ENCODE measurements at places on chromosomes 4 and X.
A peak's percentile ranks its signal among the peaks of the same experiment; 100 is the strongest.

DNA sequence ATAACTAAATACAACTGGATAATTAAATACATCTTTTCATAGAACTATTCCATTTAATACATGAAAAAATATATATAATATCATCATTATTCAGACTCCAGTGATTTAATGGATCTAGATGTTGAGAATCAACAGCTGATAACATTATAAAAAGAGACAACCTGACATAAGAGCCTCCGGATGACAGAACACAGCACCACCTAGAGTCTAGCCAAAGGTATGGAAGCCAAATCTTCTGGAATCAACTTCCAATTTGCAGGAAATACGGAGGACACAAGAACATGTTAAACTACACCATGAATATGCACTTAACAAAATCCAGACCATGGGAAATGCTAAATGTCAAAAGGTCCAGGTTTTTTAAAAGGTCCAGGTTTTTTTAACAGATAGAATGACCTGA, 55.0 kb downstream of the LRBA start:
- no peak for DNase-seq

DNA sequence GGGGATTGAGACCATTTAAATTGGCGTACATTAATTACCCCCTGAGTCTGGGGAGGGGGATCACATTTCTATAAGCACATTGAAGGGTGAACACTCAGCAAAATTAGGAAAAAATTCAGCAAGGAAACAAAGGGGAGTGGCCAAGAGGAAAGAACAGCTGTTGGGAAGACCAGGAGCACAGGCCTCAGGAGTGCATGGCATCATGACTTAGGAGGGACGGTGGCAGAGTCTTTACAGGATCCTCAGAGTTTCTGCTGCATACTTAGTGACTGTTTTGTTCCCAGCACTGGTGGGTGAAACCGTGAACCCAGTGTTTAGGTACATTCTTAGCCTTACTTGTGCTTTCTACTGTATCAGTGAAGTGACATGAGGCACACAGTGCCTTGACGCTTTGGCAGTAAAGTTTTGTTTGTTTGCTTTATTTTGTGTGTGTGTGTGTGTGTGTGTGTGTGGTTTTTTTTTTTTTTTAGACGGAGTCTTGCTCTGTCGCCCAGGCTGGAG, 121.3 kb downstream of the CBR4 start:
- DNase-seq, result no peak

DNA sequence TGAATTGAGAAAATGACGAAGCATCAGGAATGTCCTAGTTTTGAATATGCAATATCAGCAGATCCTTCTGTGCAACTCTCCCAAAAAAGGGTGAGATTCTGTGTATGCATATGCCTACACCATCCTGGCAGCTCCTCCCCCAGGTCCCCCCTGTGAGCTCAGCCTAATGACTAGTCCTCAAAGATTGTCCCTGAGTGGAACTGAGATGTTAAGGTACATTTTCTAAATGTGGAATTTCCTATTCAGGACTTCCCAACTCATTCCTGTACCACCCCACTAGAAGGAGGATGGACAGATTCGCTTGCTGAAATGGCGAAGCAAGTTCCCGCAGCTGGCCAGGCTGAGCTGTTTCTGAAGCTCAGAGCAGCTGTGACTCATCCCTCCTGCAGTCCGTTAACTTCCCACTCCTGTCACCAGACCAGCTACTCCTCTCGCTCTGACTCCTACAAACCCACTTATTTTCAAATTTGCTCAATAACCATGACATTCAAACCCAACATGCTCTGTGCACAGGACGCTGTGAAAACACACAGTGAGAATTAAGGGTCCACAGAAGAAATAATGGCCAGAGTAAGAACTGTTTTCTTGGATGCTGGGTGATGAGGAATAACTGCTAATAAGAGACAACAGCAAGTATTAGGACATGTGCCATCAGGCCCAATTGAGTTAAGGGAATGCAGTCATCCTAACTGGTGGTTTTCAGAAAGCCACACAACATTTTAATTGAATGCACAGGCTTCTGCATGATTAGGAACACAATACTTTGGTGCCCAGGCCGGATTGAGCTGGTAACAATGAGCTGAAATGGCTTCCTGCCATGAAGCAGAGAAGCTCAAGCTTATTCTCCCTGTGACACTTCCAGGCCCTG, 40.0 kb upstream of the IRF2 start:
- no peak for DNase-seq

GRCh38 chr4:124713185-124713592, 657 bp upstream of the ANKRD50 start:
- no peak for DNase-seq

DNA sequence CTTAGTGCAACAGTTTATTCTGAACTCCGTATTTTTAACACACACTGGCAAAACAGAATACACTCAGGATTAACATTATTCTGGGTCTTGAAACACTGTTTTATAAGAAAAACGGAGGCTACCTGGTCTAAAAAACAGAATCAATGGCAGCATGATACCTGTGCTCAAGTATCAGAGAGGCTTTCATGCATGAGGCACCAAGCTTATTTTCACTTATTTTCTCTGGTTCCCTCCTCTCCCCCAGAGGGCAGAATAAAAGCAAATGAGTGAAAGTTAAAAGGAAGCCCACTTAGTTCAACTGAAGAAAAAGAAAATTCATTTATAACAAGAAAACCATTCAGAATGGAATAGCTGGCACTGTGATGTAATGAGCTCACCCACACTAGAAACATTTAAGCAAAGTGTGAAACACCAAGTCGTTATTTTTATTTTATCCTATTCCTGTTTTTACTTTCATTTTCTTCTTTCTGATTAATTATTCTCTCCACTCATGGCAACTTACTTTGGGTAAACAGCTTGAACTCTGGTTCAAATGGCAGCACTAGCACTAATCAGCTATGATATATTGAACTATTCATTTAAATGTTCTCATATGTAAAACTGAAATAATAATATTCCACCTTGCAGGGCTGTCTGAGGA, 211.8 kb downstream of the PPP3CA start:
- no peak for DNase-seq

- DNase-seq, result no peak
These were observed 17.4 kb downstream of the ATP5ME start for GRCh38 chr4:656436-657337.

DNA sequence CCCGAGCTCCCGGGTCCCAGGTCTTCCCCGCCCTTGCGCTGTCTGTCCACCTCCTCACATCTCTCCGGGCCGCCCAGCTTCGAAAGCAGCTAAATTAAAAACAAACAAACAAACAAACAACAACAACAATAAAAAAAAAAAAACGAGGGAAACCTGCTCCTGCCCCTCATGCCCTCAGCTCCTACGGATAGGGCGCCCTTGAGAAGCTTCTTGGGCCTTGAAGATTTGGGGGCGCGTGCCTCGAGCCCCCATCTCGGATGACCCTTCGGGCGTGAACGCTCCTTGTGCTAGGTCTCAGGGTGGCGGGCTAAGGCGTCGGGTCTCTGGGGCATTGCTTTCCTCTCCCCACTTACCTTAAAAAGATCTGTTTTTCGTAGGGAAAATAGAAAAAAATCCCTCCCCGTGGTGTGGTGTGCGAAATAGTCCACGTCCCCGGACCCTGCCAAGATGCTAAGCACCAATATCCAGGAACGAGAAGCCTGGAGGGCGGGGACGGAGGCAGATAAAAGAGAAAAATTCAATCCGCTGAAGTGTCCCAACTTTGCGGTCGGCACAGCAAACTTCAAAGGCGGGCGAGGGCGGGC, 603 bp downstream of the NDNF start:
- peak; percentile 12 for DNase-seq

- no peak for DNase-seq
These were observed 78.1 kb downstream of the ARSF start for GRCh38 chrX:3119376-3119775.

- peak; percentile 35 for DNase-seq
These were observed 788 bp downstream of the SAP30 start for GRCh38 chr4:173371292-173372192.

- no peak for DNase-seq
These were observed 273.3 kb upstream of the BOD1L1 start for GRCh38 chr4:13900780-13901179.

GRCh38 chrX:71846429-71846828, 64.2 kb upstream of the NHSL2 start:
- DNase-seq, result no peak

DNA sequence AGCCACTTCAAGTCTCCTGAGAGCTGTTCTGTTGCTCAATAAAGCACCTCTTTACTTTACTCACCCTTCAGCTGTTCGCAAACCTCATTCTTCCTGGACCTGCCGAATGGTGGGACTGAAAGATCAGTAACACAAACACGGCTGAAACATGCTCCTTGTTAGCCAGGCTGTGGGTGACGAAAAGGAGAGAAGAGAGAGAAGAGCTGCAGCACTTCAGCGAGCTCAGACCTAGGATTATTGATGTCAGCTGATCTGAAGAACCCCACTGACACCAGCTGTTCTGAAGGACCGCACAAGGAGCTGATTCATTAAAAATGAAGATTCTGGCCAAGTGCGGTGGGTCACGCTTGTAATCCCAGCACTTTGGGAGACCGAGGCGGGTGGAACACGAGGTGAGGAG, 2020.0 kb upstream of the ADGRL3 start:
- DNase-seq, result no peak

DNA sequence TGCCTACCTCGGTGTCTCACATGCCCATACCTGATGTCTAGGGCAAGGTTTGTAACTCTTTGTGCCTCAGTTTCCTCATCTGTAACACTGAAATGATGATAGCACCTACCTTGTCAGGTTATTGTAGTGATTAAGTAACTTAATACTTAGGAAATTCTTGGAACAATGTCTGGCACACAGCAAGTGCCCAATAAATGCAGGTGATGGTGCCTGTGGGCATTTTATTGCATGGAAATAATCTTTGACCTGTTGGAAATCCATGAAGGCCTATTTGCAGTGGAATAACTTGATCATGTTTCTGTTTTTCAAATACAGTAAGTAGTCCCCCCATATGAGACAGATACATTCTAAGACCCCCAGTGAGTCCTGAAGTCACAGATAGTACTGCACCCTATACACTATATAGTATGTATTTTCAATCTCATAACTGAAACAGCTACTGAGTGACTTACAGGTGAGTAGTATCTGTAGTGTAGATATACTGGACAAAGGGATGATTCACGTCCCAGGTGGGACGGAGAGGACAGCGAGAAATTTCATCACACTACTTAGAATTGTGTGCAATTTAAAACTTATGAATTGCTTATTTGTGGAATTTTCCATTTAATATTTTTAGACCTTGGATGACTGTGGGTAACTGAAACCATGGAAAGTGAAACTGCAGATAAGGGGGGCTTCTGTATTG, 42.1 kb downstream of the AFF1 start:
- DNase-seq, result no peak

DNA sequence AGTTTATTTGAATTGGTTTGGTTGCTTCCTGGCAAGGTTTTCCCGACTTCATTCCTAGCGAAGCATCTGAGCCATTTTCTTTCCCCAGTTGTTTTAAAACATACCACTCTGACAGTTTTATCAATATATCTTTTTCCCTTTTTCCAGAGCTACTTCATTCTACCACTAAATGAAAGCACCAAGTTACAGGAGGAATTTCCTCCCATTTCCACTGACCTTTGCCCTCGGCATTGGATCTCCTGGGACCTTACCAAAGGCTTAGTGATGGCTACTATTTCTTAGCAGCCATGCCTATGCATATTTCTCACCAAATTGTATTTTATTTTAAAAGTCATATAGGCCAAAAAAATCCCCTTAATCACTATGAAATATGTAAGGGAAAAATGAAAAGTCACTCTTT, 150.5 kb downstream of the ZNF330 start:
- DNase-seq, result no peak

DNA sequence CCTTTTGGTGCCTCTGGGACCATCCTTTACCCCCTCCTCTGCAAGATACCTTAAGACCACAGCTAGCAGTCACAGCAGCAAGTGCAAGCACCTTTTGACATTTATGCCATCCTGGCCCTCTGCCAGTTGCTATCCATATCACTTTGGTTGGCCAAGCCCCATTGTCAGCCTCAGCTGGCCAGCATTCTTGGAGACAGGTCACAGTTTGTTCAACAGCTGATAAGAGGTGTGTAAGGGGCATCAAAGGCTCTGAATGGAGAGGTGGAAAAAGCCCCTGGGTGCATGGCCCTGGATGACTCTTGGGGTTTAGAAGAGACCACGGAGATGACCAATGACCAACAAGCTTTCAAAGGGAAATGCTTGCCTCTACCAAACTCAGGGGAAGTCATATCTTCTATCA, 133.6 kb upstream of the MAMLD1 start:
- no peak for DNase-seq

GRCh38 chr4:113823291-113823659, 61.7 kb upstream of the CAMK2D start:
- DNase-seq, result no peak

- no peak for DNase-seq
These were observed 30.6 kb upstream of the PLAC1 start for GRCh38 chrX:134688839-134689238.

DNA sequence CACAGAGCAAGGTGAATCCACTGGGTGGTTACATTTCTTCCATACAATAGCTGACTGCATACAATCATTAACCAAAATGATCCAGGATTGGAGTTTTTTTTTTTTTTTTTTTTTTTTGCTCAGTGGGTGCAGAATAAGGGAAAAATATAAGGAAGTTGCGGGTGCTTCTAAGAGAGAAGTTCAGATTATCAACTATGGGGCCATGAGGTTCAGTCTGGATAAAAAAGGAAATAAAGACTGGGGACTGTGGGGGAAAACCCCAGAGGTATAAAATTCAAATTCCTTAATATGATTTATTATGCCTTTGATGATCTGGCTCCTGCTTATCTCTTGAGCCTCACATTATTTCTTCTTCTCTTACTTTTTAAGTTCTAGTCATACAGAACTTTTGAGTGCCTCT, 5.9 kb upstream of the EIF1AX start:
- DNase-seq, result no peak

DNA sequence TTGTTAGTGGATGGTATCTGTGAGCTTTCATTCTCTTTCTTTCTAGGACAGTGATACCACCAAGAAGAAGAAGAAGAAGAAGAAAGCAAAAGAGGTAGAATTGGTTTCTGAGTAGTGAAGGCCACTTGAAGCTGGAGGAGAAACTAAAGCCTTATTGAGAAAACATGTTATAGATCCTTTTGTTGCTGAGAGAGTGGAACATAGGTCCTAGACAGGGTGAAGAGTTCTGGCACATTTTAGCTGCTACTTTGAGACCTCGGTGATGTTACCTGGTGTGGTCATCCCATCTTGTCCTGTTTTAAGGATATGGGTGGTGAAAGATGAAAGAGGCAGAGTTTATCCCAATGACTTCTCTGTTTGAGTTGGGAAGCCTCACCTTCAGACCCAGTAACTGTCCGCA, 14.1 kb downstream of the DKC1 start:
- DNase-seq, result no peak
